Progenitor cell of endocrine pancreas (in vitro differentiated cells): ENCODE measurements at places on chromosomes 5 and 9. TPM values are rescaled to one million over a fixed set of nuclear protein-coding genes. Genes with fewer than 3 reads are reported as not detected.

- no peak for DNase-seq
Observed at GRCh38 chr9:90073186-90073945, 468.6 kb downstream of the GADD45G start.

Gene NMUR2
- total RNA-seq: not detected in 2 replicates

GRCh38 chr9:134181648-134182034 lies 17.3 kb upstream of the RNU6ATAC start:
- DNase-seq: no peak

Gene IFNB1
- total RNA-seq: not detected in 2 replicates

Gene OXCT1
- 19.9 and 21.6 TPM in 2 replicates for total RNA-seq

DNA sequence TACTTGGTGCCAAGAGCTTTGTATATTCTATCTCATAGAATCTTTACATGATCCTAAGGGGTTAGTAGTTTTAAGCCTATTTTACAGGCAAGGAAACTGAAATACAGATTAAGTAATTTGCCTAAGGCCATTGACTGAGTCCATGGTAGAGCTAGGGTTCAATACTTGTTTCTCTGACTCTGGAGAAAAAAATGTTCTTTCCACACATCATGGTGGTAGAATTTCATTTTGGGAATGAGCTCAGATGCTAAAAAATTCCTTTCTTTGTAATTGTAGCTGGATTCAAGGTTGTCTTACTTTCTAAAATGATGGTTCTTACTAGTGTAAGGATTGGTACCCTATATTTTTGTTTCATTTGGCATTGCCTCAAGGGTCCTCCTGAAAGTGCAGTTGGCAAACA lies 86.0 kb downstream of the ANKRD55 start:
- no peak for DNase-seq

DNA sequence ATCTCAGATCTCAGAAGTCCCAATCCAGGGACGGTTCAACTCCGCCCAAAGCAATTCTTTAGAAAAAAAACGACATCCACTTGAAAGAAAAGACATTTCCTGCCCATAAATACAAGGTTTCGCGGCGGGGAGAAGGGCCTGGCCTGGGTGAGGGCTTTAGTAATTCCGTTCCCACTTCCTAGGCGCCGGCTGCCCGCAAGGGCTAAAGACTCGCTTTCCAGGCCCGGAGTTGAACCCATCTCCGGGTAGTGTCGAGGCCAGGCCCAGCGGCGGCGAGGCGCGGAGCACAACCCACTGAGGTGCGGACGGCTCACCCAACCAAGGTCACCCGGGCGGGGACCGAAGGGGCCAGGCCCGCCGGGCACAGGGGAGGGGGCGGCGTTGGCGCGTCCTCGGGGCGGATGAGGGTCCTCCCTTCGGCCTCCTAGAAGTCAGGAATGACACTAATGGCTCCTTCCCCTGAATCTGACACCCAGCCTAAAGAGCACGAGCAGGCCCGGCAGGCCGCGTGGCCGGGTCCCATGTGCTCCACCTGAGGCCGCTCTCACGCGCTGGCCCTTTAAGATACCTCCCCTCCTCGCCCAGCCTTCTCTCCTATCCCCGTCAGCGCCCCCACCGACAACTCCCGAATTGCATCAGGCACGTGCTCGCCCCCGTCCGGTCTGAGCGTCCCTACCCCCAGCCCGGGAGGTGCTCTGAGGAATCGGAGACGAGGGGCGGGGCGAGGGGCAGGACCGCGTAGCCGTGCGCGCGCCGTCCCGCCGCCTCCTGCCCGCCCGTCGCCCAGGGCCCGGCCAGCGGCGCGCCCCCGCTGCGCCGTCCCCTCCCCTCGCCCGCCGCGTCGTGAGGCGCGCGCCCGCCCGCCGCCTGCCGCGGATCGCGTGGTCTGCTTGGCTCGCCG lies 467 bp upstream of the LARP1 start:
- DNase-seq: peak; percentile 99

DNA sequence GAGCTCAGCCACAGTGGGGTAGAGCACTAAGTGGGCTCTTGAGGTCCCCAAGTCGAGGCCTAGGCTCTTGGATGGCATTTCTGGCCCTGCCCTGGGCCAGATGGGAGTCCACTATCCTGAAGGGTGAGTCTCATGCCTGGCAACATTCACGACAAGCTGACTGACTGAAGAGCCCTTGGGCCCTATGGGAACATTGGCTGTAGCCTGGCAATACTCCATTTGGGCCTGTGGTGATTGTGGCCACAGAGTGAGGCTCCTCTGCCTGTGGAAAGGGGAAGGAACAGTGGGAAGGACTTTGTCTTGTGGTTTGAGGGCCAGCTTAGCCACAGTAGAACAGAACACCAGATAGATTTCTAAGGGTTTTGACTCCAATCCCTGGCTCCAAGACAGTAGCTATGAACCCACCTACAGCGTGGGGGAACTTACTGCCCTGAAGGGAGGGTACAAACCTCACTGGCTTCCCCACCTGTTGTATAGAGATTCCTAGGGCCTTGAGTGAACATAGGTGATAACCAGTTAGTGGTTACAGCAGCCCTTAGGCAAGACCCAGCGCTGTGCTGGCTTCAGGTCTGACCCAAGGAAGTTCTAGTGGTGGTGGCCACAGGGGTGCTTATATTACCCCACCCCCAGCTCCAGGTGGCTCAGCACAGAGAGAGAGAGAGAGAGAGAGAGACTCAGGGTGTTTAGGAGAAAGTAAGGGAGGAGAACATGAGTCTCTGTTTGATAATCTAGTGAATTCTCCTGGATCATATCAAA lies 72.4 kb downstream of the KIAA0825 start:
- DNase-seq: no peak

DNA sequence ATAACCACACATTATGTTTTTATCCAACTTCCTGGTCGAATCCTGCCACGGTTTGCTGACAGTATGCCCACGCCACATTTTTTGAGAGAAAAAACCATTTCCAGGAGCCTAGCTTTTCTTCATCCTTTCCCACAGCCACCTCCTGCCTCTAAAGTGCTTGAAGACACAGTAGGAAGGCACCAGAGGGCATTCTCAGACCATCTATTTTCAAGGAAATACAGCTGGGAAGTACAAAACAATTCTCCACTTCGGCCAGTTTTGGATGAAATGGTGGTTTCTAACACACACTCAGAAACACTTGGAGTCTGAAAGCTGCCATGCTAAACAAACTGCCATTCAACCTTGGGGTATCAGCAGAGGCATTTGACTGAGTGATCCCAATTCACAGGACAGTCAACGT lies 86.3 kb upstream of the RPS23 start:
- DNase-seq: no peak

Gene TAF1L
- total RNA-seq: not detected in 2 replicates

GRCh38 chr5:90279091-90279490 lies 130.5 kb downstream of the CETN3 start:
- no peak for DNase-seq

DNA sequence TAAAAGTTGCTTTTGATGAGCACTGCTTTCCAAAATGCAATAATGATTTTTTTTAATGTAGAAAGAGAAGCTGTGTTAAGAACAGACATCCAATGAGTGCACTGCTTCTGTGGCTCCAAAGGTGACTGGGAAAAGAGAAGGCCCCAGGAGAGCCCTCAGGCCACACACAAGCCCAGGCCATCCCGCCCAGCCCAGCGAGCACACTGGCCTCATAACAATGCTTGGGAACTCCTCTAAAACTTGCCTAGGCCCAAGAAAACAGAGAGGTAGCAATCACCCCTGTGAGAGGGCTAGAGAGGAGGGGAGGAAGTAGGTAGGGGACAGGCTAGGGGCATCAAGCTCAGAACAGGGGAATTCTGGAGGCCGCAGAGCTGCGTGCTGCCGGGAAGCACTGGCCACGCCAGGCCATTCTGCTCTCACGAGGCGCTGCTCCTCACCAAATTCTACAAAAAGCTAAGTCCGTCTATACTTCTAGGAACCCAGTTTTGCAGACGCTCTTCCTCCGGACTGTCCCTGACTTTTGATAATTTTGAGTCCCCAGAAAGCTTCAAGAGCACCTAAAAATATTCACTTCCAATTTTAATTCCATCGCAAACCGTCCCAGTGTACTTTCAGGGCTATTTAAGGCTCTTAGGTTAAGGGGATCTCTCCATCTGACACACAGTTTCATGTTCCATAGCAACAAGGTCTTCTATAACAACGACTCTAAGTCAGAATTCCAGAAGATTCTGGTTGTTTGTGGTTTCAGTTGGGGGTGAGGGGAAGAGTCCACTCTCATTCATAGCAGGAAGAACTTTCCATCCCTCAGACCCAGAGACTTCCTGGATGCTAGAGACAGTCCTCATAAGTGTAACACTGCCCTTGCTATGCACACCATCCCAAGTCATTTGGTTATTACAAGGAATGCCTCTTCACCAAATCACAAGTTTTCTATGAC lies 51.0 kb downstream of the HABP4 start:
- DNase-seq: no peak

DNA sequence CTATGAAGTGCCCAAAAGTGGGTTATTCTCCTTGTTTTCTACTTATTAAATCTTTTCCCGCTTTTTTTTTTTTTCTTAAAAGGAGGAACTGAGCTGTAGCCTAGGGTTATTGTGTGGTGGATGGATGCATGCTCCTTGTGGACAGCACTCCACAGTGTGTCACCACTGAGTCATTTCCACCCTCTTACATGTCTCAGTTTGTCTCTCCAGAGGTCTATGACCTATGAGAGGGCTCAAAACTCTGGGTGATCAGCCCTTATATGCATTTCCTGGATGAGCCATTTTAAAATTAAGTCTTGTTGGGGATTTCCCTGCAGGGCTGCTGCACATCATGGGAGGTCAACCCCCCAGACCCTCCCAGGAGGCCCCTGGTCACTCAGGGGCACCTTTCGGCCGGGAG lies 102.2 kb upstream of the MOCS2 start:
- DNase-seq: no peak

Gene RASGRF2
- 0.62 and 0.69 TPM in 2 replicates for total RNA-seq

GRCh38 chr9:21974343-21974721 lies 19.9 kb downstream of the CDKN2A start:
- DNase-seq: no peak

DNA sequence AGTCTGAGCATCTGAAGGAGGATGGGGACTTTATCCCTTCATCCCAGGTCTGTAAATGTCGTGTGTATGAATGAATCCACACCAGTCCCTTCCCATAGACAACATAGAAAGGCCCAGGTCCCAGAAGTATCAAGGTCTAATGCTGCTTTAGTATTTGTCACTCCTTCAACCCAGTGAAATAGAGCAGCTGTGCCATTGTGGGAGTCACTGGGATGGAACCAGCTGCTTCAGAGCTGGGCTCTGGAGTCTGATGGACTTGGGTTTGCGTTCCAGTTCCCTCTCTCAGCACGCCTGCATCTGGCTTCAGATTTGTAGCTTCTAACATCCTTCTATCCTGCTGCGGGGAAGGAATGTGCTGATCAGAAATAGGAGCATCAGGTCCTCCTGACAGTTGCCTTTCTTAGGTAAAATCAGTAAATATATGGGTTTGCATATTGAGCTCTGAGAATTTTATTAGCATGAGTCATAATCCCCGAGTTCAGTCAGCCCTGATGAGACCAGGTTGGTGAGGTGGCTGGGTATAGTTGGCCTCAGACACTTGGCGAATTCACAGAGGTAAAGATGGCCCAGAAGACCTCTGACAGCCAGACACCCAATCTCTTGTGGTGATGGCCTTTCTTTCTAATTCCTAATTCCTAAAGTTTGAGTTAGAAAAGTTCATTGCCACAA lies 10.1 kb downstream of the ACO1 start:
- DNase-seq: no peak

- DNase-seq: no peak
Observed at GRCh38 chr5:168168978-168169698, 122.3 kb upstream of the WWC1 start.

Gene JADE2
- 6.7 and 7.8 TPM in 2 replicates for total RNA-seq

Gene NUTM2G
- total RNA-seq: not detected in 2 replicates

Gene C5orf52
- not detected in 2 replicates for total RNA-seq

- DNase-seq: no peak
Observed at GRCh38 chr5:107170620-107171019, 500.1 kb downstream of the EFNA5 start.

GRCh38 chr5:175741556-175741955 lies 83.7 kb downstream of the HRH2 start:
- DNase-seq: no peak

GRCh38 chr5:139914218-139914807 lies 118.7 kb downstream of the PSD2 start:
- DNase-seq: no peak

- no peak for DNase-seq
Observed at GRCh38 chr9:114785866-114786650, 19.8 kb downstream of the TNFSF15 start.

DNA sequence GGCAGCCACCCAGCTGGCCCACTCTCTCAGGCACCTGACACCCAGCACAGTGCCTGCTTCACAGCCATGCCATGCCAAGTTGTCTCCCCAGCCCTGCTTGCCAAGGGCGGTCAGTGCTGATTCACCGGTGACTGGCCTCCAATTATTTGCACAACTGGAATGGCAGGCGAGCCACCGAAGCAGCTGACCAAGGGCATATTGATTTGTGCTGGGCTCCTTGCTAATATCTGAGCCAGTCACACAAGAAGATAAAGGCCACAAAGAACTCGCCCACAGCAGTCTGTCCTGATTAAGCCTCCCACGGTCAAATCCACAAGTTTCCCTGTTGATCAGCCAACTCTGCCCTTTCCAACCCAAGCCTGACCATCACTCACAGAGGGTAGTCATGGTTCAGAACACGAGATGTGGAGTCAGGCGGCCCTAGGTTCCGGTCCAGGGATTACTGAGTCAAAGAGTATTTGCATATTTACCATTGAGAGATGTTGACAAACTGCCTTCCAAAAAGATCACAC lies 6.4 kb upstream of the EEIG1 start:
- DNase-seq: no peak

- DNase-seq: peak; percentile 28
Observed at GRCh38 chr5:119355685-119356611, at the start of gene TNFAIP8. TNFAIP8 (plus strand) TSS chr5:119356019; CDS start chr5:119356091, 72 bp downstream.

DNA sequence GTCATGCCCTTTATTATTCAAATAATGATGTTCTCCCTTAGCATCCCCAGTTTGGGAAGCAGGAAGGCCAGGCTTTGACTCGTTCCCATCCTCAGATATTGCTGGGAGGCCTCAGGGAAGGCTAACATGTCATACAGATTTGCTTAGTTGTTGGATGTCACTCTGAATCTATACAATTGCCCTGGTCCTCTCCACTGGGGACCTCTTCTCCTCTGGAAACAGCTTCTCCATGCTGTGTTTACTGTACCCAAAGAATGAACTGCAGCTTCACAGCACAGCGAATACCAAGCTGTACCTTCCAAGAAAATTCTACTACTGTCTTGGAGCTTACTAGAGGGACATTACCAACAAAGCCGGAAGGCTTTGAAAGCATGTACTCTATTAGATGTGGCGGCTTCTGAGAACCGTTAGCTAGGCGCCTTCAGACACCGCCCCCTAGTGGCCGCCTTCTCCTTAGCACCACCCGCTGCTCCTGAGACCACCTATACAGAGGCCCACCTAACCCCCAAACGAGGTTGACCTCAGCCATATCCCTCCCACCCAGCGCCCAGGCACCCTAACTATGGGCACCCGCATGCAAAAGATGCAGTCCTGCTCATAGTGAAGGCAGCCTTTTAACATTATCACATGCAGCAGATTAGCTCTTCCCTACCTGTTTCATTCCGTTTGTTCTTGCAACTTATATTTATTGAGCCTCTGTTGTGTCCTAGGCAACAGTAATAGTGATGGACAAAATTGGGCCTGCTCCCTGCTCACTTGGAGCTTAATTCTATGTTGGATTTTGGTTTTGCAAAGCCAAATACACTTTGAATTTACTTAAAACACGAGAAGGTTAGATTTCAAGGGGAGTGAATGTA lies 34.9 kb upstream of the FOXI1 start:
- peak; percentile 47 for DNase-seq

Gene SYK
- total RNA-seq: 7.4 and 9.6 TPM in 2 replicates

GRCh38 chr9:116907989-116908388 lies 220.9 kb downstream of the TRIM32 start:
- DNase-seq: no peak
